ENCODE measurements at places on chromosomes 2 and 18.

GRCh38 chr2:80517316-80517715, 212.8 kb upstream of the LRRTM1 start:
- DNase-seq = no peak

- DNase-seq = no peak
These were observed 656.0 kb downstream of the TDRD15 start for GRCh38 chr2:21779786-21780185.

- DNase-seq = no peak
These were observed 39.7 kb upstream of the SEMA4C start for GRCh38 chr2:96909611-96910021.

- no peak for DNase-seq
These were observed 37.0 kb upstream of the MEP1B start for GRCh38 chr18:32152705-32153448.

DNA sequence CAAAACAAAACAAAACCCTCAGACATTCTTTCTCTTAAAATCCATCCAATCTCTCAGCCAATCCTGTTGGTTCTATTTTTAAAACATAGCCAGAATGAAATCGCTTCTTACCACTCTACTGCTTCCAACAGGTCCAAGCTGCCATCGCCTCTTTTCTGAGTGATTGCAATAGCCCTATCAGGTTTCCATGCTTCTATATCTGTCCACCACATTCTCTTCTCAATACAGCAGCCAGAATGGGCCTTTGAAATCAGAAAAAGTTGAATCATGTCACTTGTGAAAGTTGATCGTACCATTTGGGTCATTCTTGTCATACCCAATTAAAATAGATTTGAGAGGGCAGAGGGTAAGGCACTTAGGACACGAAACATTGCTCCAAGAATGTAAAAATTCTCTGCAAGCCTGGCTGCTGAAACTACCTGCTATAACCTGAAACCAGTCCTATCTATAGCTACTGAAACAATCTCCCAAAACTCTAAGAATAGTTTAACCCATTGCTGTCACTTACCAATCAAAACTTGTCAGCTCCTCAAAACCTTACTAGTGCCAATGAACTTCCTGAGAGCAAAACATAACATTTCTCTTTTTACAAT, 3.3 kb upstream of the MTLN start:
- DNase-seq = no peak

- no peak for DNase-seq
These were observed 50.1 kb downstream of the BOLA3 start for GRCh38 chr2:74097574-74097973.

DNA sequence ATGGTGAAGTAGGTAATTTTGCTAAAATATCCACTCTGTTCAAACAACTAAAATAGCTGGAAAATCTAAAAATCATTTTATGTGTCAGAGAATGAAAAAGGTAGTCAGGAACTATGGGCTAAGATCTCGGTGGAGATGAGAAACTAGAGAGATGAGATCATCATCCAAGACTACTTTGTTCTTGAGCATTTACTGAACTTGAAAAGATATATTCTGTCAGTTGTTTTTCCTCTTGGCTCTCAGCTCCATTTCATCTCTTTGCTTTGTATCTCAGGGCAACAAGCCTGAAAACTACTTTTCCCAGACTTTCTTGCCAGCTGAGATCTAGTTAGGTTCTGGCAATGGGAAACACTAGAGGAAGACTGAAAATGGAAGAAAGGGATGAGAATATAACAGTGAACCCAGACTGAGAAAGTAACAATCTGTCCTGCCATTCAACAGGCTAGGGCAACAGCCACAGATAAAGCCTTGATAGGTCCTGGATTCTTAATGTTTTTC, 346.2 kb upstream of the MEX3C start:
- no peak for DNase-seq

GRCh38 chr2:96233880-96234316, 25.3 kb upstream of the STARD7 start:
- DNase-seq = no peak

DNA sequence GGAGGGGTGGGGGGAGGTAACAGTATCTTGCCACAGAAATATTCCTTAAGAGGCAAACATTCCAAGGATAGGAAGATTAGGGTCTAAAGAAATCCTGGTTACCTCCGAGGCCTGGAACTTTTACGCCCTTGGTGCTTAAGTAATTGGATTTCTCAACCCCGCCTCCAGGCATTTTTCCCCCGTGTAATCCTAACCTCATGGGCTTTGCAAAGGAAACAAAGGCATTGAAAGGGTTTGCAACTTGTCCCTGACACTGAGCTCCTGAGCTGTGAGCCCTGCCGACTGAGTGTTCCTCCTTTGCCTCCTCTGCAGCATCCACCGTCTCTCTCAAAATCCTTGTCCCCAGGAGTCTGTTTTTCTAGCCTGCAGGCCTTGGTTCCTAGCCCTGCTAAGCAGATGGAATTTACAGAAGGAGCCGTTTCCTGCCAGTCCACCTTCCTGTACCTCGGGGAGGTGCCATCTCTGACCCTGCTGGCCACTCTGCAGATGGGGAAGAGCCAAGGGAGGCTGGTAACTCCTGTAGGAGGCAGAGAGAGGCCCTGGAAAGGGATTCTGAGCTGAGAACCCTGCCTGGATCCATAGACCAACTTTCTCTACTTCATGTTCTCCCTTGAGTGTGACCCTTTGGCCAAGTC, 24.2 kb downstream of the TET3 start:
- no peak for DNase-seq

DNA sequence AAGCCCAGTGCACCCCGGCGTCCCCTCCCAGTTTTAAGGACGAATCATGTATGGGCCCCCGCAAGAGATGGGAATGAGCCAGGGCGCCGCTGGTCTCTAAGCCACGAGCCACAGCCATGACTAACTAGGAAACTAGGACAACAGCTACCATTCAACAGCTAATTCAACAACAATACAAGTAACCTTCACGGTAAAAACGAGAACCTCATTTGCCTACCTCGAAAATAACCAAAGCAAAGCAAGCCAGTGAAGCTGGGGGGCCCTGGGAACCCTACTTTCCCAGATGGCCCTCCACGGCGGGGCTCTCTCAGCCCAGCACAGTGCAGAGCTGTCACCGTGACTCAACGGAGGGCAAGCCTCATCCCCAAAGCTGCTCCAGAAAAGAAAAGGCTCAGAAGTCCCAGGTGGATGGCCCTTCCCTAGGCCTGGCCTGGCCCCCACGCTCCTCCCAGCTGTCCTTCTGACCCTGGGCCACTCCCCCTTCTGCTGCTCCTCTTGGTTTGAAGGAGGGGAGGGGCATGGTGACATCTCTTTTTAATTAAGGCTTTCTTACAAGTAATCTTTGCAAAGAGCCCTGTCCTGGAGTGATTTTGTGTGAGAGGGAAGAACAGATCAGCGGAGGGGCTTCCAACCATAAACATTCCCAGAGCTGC, 126.3 kb downstream of the HDAC4 start:
- DNase-seq = no peak

Data from NCI-H2171 treated with DMSO at 0.1 percent for 48 hours (cell line).